ENCODE measurements at places on chromosomes 2 and 18.

GRCh38 chr2:143123911-143124310 lies 5.3 kb upstream of the ARHGAP15 start:
- DNase-seq = no peak

DNA sequence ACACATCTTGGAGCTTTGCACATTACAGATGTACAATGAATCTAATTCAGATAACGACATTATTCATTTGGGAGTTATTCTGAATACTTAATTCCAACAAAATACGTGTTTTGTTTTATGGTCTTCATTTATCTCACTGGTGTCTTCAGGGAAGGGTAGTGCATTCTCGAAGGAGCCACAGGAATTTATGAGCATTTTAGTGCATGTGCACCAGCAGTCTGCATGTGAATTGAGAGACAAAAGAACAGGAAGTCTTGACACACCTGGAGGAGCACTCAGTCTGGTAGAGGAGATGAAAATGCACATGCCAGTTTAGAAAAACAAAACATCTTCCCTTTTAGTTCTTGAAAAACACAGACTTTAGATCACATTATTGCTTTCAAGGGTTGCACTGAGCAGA lies 228.7 kb downstream of the LRATD1 start:
- no peak for DNase-seq

GRCh38 chr18:5510135-5510846 lies 33.5 kb downstream of the EPB41L3 start:
- DNase-seq = no peak

DNA sequence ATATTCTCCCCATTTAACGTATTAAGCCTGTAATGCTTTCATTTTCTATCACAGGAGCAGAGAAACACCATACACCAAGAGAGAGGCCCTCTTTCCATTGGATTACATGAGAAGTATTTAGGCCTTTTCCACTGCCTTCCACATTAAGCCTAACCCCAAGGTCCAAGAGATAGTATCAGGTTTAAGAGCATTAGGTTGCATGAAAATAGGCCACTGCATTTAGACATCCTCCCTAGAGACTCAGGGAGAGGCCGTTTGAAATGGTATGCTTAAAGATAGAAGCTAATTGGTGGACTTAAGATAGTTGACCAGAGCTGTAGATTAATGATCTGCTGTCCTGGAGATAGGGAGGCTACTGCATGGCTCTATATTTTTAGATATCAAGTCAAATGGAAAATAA lies 128.5 kb upstream of the PTPRM start:
- DNase-seq = no peak

DNA sequence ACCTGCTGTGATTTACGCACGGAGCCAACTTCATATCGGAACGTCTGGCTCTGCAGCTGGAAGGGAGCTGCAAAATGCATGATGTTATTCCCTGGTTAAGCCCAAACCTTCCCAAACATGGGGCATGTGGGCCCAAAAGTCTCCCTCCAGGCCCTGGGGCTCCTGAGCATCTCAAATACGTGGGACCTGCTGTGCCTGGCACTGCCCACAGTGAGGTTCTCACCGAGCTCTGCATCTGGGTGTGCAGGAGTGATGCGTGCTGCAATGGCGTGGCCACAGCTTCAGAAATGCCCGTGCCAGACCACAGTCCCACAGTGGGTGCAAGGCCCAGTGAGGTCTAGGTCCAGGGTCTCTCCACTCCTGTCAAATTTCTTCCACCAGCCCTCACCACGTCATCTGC lies 503.3 kb downstream of the EIPR1 start:
- DNase-seq = no peak

DNA sequence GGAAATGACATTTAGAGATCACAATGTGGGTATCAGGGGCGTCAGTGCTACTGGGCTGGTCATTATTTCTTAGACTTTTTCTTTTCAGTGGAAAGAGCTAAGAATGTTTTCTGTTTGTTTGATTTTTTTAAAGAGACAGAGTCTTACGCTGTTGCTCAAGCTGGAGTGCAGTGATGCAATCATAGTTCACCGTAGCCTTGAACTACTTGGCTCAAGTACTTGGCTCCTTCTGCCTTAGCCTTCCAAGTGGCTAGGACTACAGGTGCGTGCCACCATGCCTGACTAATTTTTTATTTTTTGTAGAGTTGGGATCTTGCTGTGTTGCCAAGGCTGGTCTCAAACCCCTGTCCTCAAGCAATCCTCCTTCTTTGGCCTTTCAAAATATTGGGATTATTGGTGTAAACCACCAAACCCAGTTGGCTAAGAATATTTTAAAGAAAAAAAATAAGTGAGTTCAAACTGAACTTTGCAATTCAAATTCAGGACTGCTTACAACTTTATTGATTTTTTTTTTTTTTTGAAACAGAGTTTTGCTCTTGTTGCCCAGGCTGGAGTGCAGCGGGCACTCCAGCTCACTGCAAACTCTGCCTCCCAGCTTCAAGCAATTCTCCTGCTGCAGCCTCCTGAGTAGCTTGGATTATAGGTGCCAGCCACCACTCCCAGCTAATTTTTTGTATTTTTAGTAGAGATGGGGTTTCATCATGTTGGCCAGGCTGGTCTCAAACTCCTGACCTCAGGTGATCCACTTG lies 154.2 kb downstream of the MIB1 start:
- peak; percentile 64 for DNase-seq

- no peak for DNase-seq
These were observed 15.1 kb downstream of the SPTBN1 start for GRCh38 chr2:54471221-54471711.

DNA sequence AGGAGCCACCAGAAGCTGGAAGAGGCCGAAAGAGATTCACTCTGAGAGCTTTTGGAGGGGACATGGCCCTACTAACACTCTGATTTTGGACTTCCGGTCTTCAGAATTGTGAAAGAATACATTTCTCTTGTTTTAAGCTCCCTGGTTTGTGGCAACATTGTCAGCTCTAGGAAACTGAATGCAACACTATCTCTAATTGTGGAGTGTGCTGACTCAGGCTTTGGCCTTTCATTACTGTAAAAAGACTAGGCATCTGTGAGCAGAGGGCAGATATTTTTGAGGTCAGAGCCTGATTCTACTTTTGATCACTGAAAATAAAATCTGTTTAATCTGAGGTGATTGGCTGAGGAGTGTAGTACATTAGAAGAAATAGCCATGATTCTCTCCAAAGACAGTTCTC lies 185.4 kb upstream of the FAM98A start:
- DNase-seq = no peak

Measured in left lobe of liver (tissue), 2 donors.